Left ventricle myocardium inferior (tissue), 1 donor: ENCODE measurements at places on chromosomes 3 and 15. TPM values are rescaled to one million over a fixed set of nuclear protein-coding genes. Genes with fewer than 3 reads are reported as not detected.
A peak's percentile ranks its signal among the peaks of the same experiment; 100 is the strongest.

The TPRG1 gene
- total RNA-seq: 1.5 TPM

The FAM174B gene
- total RNA-seq: 17.1 TPM

The FAM3D gene
- 0.16 TPM for total RNA-seq

DNA sequence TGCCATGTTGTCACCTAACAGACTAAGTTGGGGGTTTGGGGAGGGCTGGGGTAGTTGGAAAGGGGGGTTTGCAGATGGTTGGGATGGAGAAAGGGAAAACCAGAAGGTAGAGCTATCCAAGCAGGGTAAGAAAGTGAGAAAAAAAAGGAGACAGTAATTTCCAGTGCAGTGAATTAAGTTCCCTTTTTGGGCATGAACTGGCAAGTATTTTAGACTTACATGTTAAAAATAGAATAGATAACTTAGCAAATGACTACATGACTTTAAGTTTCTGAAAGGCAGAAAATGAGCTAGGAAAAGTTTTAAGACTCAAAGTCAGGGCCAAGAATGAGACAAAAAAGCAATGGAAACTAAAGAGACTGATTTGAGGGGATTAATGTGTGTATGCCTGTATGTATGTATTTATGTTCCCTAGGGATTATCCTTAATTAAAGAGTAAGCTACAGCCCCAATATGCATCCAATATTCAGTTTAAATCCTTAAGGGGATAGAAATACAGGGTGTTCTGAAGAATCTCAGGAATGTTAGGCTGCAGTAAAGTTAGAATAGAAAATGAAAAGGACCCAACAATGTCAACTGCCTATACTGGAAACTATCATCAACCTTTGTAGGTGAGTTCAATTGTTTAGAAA is 285.2 kb upstream of the MME start:
- no peaks in the 10 kb centered on the region for H3K4me1 ChIP-seq
- H3K36me3 ChIP-seq: no peaks in the 10 kb centered on the region
- no peak for DNase-seq
- no peak overlapping the region for H3K4me3 ChIP-seq
- no peak overlapping the region for H3K27ac ChIP-seq

DNA sequence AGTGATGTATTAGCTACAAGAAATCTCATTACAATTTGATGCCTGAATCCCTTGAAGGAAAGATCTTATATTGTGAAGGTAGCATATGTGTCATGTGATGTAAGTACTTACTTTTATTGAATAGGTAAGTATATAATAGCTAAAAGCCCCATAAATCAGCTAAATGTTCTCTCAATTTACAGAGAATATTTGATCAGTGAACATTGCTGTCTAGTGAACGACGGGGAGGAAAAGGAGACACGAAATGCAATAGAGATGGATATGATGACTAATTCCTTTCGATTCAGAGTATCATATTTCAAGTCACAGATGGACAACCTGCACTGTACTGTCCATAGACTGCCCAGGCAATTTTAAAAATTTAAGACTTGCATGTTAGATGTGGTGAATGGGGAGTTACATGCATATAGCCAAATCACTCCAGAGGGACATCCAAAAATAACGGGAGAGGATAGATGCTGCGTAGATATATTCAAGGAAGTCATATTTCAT is 462.1 kb upstream of the CDIN1 start:
- DNase-seq: no peak
- H3K4me1 ChIP-seq: peaks cover 7% of the 10 kb centered on the region
- H3K36me3 ChIP-seq: no peaks in the 10 kb centered on the region
- no peaks in the 10 kb centered on the region for H3K27me3 ChIP-seq

DNA sequence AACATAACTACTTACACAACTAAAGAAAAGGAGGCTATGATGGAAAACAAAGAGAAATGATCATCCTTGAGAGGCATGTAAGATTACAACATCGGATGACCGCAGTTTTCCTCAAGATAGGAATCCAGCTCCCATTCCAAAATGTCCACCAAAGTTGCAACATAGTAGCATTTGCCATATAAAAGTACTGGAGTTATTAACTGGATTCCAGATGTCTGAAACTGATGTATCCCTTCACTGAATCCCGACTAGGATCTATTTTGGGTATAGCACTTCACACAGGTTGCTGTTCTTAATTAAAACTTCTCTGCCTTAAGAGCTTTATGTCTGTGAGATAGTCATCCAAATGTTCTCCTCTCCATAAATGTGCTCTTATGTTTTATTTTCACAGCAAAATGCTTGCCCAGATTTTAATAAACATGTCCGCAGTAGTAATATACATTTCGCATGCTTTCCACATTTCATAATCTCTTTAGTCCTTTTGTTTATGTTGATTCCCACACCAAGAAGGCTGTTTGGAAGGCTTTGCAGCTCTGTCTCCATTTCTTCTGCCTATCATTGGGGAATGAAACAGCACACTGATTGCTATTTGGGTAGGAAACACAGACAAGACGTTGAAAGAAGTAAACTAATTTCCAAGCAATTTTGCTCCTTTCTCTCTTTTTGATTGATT is 716.5 kb upstream of the CFAP20DC start:
- no peak overlapping the region for H3K4me3 ChIP-seq
- no peaks in the 10 kb centered on the region for H3K36me3 ChIP-seq
- no peaks in the 10 kb centered on the region for H3K27me3 ChIP-seq

DNA sequence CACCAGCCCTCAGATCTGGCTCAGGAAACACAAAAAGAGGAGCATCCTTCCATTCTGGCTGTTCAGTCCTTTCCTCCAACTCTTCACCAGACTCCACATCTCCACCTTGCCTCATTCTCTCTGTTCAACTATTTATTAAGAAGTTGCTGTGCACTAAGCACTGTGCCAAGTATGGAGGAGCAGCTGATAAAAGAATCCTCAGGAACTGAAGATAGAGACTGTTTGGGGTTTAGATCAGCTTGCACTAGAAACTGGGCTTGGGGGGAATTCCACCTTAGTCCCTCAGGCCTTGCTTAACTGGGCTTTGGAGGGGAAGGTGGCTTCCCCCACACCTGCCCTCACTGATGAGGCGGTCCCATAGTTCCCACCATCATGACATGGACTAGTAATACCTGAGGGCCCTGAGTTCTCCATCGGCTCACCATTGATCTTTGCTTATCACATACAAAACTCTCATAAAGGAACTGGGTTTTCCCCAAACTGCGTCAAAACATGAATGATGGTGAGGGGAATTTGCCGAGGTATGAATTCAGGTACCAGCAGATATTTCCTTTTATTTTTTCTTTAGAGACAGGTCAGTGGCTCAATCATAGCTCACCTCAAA is 1.7 kb upstream of the CCR8 start:
- no peaks in the 10 kb centered on the region for H3K36me3 ChIP-seq
- H3K4me3 ChIP-seq: no peak overlapping the region
- peaks cover 4% of the 10 kb centered on the region for H3K4me1 ChIP-seq
- H3K27ac ChIP-seq: no peak overlapping the region

GRCh38 chr3:16824081-16824696 is 60.6 kb upstream of the PLCL2 start:
- H3K4me3 ChIP-seq: no peak overlapping the region
- no peaks in the 10 kb centered on the region for H3K36me3 ChIP-seq
- no peak overlapping the region for H3K27ac ChIP-seq
- no peaks in the 10 kb centered on the region for H3K27me3 ChIP-seq
- no peaks in the 10 kb centered on the region for H3K4me1 ChIP-seq
- no peak for DNase-seq

- no peak for DNase-seq
- H3K27me3 ChIP-seq: no peaks in the 10 kb centered on the region
- H3K4me3 ChIP-seq: no peak overlapping the region
- H3K36me3 ChIP-seq: peaks cover 41% of the 10 kb centered on the region
- peak overlapping the region; percentile 83 for H3K27ac ChIP-seq
Observed at GRCh38 chr15:101174152-101174920, 77.5 kb downstream of the CHSY1 start.

DNA sequence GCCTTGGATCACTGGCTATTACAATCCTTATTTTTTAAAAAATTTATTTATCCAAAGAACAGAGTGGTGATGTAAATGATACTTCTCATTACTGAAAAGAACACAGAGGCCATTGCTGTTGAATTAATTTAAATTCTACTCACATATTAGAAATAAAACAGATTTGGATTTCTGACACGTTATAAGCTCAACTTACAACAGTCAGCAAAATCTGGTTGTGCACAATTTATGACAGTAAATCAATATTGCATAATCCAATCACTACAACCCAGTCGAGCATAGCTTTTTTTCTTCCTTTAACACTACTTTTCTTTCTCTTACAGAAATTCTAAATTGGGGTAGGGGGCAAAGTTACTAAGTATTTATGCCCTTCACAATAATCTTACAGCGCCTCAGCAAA is 17.3 kb upstream of the HGD start:
- H3K27me3 ChIP-seq: no peaks in the 10 kb centered on the region
- peaks cover 38% of the 10 kb centered on the region for H3K36me3 ChIP-seq
- H3K4me3 ChIP-seq: no peak overlapping the region
- no peaks in the 10 kb centered on the region for H3K4me1 ChIP-seq

DNA sequence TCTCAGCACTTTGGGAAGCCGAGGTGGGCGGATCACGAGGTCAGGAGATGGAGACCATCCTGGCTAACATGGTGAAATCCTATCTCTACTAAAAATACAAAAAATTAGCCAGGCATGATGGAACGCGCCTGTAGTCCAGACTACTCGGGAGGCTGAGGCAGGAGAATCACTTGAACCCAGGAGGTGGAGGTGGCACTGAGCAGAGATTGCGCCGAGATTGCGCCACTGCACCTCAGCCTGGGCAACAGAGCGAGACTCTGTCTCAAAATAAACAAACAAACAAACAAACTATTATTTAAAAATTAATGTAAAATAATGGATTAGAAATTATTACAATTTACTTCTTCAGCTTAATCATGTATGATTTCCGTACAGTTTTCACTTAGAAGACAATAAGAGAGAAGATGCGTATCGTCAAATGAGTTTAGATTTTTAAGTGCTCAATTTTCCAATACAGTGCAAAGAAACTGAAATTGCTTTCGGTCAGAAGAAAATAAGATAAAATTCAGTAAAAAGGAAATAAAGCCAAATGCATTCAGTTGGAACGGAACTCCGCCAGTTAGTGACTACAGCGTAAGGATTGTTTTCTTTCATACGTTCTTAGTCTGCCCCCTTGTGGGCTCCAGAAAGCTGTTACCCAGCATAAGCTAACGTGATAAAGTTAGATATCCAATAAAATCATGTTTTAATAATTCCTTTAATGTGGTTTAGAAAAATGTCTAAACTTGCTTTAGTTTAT is 24.8 kb downstream of the AADAC start:
- DNase-seq: no peak
- no peak overlapping the region for H3K27ac ChIP-seq
- H3K27me3 ChIP-seq: no peaks in the 10 kb centered on the region

- no peaks in the 10 kb centered on the region for H3K4me1 ChIP-seq
- H3K27ac ChIP-seq: no peak overlapping the region
- no peak overlapping the region for H3K4me3 ChIP-seq
- no peaks in the 10 kb centered on the region for H3K27me3 ChIP-seq
- no peaks in the 10 kb centered on the region for H3K36me3 ChIP-seq
Observed at GRCh38 chr3:163562625-163563024, 1515.7 kb downstream of the SI start.

GRCh38 chr3:72050771-72051170 is 265.8 kb upstream of the PROK2 start:
- H3K4me1 ChIP-seq: no peaks in the 10 kb centered on the region
- H3K36me3 ChIP-seq: no peaks in the 10 kb centered on the region
- DNase-seq: no peak
- H3K27me3 ChIP-seq: no peaks in the 10 kb centered on the region
- H3K27ac ChIP-seq: no peak overlapping the region

GRCh38 chr15:56102441-56102840 is 109.0 kb upstream of the NEDD4 start:
- no peak for DNase-seq
- no peak overlapping the region for H3K4me3 ChIP-seq
- H3K36me3 ChIP-seq: peaks cover 7% of the 10 kb centered on the region
- peak overlapping the region; percentile 65 for H3K27ac ChIP-seq
- H3K27me3 ChIP-seq: no peaks in the 10 kb centered on the region

DNA sequence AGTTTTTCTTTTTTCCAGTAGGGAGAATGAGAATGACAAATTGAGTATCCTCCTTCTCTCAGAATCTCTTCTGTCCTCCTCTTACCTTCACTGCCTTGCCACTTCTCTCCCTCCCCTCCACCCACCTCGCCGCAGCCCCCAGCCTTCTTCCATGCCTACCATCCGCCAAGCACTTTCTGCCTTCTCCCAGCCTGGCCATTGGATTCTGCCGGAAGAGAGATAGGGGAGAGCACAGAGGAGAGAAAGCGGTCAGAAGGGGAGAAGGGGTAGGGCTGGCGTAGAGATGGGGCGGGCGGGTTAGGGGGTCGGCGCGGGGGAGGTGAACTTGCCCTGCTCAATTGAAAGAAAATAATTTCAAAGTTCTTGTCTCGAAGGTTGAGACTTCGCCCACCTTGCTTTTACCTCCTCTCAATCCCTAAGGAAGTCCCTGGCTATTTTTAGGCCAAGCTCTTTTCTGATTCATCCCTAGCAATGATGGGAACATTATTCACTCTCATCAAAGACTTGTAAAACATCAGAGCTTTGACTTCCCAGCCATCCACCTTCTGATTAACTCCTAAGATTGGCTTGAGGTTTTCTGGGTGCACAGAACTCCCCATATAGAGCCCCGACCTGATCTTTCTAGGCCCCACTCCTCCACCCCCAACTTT is 811 bp downstream of the C3orf52 start:
- no peaks in the 10 kb centered on the region for H3K27me3 ChIP-seq
- no peak for DNase-seq
- H3K4me3 ChIP-seq: peak overlapping the region; percentile 73
- peaks cover 57% of the 10 kb centered on the region for H3K4me1 ChIP-seq

DNA sequence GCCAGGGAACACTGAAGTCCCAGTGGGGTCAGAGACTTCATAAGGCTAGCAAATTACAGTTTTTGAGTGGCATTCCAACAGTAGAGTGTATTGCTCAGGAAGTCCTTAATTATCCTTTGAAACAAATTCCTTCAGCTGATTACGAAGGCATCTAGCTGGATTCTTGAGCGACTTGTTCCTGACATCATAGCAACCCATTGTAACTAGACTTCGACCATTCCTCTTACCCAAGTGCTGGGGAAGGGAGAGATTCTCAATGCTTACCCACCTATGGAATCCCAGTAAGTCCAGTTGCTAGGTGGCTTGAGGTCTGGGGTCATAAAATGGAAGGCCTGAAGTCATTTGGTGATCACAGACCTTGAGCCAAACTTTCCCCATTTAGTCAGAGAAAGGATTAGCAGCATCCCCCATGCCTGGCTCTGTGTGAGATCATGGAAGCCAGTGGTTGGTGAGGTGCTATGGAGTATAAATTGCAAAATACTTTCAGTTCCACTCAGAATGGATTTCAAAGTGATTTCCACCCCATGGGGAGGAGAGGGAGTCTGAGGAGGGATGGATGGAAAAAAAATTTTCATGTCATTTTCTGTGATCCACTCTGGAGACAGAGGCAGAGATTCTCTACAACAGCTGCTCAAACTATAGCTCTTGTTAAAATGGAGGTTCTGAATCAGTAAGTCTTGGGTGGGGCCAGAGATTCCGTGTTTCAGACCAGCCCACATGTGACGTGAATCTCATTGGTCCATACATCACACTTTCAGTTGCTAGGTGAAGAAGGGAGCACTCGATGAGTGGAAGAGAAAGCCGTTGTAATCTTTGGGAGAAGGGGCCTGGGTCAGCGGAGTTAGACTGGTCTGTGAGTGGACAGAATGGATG is 45.7 kb downstream of the CD86 start:
- no peaks in the 10 kb centered on the region for H3K36me3 ChIP-seq
- H3K27ac ChIP-seq: no peak overlapping the region
- no peak overlapping the region for H3K4me3 ChIP-seq
- DNase-seq: no peak
- H3K4me1 ChIP-seq: peaks cover 3% of the 10 kb centered on the region

- H3K36me3 ChIP-seq: no peaks in the 10 kb centered on the region
- DNase-seq: no peak
- no peak overlapping the region for H3K4me3 ChIP-seq
- H3K27me3 ChIP-seq: peaks cover 14% of the 10 kb centered on the region
- H3K4me1 ChIP-seq: no peaks in the 10 kb centered on the region
Observed at GRCh38 chr3:55718074-55718473, 231.0 kb upstream of the WNT5A start.
